ENCODE measurements at places on chromosomes 3 and 15. TPM values are rescaled to one million over a fixed set of nuclear protein-coding genes. Genes with fewer than 3 reads are reported as not detected.

DNA sequence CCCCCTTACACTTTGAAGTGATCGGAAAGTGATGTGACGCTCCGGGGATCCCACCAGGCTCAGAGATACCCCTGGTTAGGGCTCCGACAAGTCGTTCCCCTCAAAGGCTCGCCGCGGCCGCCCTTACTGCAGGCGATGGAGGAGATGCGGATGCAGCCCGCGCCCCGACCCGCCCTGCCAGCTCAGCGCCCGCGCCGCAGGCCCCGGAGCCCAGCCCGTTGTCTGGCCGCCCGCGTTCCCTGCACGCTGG is 228 bp downstream of the GLT8D1 start:
- no peak for DNase-seq
- H3K27ac ChIP-seq: peak overlapping the region; percentile 57
- H3K36me3 ChIP-seq: no peaks in the 10 kb centered on the region
- no peaks in the 10 kb centered on the region for H3K27me3 ChIP-seq

DNA sequence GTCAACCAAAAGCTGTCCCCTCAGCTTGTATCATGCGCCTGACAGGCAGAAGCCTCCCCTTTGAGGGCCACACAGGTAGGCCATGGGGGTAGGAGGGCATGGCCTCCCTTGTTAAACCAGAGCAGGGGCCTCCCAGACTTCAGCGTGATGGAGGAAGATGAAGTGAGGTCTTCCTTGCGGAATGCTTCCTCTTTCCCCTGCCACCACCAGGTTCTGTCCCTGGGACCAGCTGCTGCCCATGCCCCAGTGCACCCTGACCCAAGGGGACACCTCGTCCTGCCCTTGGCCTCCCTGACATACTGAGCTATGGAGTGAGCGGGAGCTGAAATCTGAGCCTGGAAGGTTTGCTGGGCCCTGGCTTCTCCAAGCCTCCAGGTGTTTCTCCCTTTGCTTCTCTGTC is 26.7 kb downstream of the SSUH2 start:
- H3K36me3 ChIP-seq: no peaks in the 10 kb centered on the region
- no peaks in the 10 kb centered on the region for H3K27me3 ChIP-seq
- no peaks in the 10 kb centered on the region for H3K4me1 ChIP-seq
- H3K27ac ChIP-seq: no peak overlapping the region
- no peak for DNase-seq

Gene FRMD5
- total RNA-seq: 18.2 TPM

Gene MUC20
- 0.81 TPM for total RNA-seq

All from endothelial cell of umbilical vein (primary cell).